Fibroblast of skin of right biceps (primary cell): ENCODE measurements at places on chromosomes 16 and 17.

- no peak for DNase-seq
Observed at GRCh38 chr16:50269769-50270509, 3.6 kb downstream of the ADCY7 start.

- DNase-seq = peak; percentile 26
Observed at GRCh38 chr17:75152922-75153779, 1.2 kb downstream of the JPT1 start.

- peak; percentile 86 for DNase-seq
Observed at GRCh38 chr16:59886021-59886420, 1151.9 kb upstream of the GOT2 start.

DNA sequence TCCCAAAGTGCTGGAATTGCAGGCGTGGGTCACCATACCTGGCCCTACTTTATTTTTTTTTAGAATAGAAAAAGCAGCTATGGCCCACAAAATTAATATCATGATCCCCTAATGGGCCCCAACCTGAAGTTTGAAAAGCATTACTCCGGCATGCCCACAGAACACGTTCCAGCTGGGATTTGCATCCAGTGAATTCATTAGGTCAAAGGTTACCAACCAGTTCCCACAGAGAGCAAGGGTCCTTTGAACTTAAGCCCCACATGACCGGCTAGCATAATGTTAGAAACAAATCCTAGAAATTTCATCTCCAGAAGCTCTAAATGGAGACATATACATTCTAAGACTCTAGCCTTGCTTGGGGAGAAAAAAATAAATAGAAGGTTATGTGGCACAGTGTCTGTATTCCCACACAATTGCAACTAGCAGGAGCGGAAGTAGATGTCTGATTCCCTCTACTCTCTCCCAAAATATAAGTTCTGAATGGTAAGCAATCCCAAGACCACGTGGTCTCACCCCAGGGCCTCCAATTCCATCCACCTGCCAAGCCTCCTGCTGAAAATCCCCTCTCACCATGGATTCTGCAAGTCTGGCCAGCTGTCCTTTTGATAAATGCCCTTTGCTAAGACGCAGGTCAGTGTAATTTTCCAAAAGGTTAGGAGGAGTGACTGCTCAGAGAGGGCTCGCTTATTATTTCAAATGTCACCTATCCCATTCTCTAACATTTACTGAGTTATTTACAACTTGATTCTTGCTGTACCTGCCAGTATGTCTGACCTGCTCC is 395.8 kb downstream of the NPIPA8 start:
- no peak for DNase-seq

DNA sequence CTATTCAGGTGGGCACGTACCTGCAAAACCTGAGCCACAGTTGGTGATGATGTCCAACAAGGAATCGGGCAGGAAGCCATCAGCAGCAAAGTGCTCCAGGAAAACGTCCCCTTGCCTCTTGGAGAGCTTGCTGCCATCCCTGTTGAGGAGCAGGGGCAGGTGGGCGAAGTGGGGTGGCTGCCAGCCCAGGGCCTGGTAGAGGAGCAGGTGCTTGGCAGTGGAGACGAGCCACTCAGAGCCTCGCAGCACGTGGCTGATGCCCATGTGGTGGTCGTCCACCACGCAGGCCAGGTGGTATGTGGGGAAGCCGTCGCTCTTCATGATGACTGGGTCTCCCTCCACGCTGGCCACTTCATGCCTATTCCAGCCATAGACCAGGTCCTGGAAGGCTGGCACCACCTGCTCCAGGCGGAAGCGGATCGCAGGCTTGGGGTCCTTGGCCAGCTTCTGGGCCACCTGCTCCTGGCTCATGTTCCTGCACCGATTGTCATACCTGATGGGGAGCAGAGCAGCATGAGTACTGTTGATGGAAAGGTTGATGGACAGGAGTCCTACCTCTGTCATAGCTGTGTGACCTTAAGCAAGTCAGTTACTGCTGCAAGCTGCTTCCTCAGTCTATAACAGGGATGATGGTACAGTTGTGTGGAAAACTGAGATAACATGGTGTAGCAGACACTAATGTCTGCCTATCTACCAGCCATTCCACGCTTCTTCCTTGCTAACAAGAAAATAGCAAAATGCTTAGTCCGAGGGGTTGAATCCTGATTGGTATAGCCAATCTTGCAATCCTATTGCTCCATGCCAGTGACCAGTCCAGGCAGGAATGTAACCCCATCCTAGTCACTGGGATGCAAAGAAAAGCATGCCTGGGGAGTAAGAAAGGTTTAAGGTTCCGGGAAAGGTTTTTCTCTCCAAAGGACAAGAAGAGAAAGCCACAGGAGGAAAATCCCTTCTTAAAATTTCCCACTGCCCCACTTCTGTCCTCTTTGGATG is 22.0 kb downstream of the EARS2 start:
- no peak for DNase-seq

DNA sequence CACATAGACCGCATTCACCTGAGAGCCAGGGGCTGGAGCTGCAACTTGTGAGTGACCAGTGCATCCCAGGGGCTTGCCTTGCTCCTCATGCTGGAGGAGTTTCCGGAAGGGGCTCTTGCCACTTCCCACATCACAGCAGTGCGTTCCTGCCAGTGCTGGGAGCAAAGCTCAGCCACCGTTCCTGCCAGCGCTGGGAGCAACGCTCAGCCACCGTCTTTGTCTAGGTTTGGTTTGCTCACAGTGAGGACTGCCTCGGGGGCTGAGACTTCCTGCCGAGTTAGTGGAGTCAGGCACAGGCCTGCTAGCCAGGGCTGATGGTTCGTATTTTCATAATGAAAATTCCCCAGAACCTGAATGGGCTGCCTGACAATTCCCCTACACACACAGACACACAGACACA is 5.4 kb upstream of the CHRNE start:
- DNase-seq = no peak

- DNase-seq = peak; percentile 100
Observed at GRCh38 chr17:44137891-44138709, 3.6 kb upstream of the HROB start.

- no peak for DNase-seq
Observed at GRCh38 chr17:45667591-45668171, 116.4 kb upstream of the CRHR1 start.

DNA sequence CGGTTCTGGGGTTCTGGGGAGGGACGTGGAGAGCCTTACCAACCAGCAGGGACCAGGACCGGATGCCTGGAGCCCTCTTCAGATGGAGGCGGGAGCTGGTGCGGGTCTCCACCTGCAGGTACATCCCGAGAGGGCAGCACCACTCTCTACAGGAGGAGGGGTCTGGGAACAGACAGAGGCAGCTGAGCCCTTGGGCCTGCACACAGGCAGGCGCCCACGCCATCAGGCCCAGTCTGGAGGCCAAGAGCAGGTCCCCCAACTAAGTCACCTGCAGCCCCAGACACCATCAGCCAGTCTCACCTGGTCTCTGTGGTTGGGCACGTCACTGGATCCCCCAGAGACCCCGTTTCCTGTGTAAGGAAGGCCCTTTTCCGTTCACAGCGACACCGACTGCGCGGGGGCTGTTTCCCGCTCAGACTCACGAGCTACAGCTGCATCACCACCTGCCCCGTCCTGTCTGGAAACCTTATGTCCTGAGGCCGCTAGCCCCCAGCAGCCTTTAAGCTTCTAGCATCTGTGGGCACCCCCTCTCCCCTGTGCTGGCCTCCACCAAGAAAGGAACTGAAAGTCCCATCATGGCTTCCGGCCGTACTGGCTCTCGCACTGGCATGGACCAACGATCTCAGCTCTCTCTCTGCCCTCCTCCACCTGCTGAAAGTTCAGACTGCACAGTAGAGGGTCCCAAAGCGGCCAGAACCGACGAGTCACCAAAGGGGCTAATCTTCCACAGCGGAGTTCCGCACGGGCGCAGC is 1.2 kb downstream of the CYBC1 start:
- DNase-seq = no peak

GRCh38 chr16:19583665-19584300 is 28.3 kb downstream of the VPS35L start:
- peak; percentile 43 for DNase-seq

GRCh38 chr16:82567175-82567574 is 59.6 kb upstream of the CDH13 start:
- no peak for DNase-seq

GRCh38 chr17:71022758-71023157 is 853.4 kb downstream of the KCNJ2 start:
- DNase-seq = no peak

GRCh38 chr17:41935641-41936040 is 5.2 kb downstream of the ODAD4 start:
- DNase-seq = no peak

DNA sequence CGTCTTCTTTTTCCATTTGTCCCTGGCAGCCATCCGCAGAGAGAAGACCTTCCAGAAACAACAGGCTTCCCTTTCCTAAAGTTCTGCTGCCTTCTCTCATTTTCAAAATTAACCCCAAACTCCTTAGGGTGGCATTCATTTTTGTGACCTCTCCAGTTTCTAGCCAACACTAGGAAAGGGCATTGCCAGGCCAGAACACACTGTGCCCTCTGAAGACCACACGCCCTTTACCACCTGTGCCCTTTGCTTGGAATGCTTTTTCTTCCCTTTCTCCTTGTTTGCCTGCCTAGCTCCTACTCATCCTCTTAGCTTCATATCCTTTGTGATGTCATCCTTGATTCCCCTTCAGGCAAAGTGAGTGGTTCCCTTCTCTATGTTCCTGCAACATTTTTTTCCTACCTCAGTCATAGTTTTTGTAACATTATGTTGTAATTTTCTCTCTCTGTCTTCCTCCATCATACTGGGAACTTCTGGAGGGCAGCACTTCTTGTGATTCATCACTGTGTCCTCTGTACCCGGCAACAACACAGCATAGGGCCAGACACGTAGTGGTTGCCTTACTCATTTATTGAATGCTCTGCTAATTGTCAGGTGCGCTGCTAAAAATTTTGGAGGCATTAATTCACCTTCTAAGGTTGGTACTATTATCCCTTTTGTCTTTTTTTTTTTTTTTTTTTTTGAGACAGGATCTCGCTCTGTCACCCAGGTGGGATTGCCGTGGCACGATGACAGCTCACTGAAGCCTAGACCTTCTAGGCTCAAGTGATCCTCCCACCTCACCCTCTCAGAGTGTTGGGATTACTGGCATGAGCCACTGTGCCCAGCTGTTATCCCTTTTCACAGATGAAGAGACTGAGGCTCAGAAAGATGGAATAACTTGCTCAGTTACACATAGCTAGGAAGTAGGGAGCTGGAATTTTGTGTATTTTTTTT is 1.0 kb downstream of the KAT8 start:
- DNase-seq = peak; percentile 47

DNA sequence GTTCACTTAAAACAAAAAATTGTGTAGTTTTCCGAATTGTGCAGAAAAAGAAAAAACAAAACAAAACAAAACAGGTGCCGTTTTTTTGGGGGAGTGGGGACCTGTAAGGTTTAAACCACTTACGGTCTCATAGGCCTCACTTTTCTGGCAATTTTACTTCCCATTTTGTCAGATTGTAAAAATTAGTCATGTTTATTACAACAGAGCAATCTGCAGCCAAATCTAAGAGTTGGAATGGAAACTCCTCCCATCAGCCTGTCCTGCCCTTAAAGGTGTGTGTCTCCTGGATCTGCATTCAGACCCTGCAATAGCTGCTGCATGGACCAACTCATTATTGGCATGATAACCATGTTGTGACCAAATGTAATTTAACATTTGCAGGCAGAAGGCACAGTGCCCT is 8.2 kb upstream of the SALL1 start:
- no peak for DNase-seq

- DNase-seq = no peak
Observed at GRCh38 chr16:4081047-4081446, 35.2 kb downstream of the ADCY9 start.
